ENCODE measurements at places on chromosomes 4 and X.

DNA sequence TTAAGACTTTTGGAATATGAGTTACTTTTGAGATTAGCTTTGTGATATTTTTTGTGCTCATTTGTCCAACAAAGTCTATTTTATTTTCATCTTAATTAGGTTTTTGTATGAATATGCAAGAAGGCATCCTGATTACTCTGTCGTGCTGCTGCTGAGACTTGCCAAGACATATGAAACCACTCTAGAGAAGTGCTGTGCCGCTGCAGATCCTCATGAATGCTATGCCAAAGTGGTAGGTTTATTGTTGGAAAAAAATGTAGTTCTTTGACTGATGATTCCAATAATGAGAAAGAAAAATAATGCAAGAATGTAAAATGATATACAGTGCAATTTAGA is 10.8 kb downstream of the ALB start:
- no peak for DNase-seq

GRCh38 chr4:112894951-112895350 is 154.5 kb upstream of the ANK2 start:
- DNase-seq = no peak

DNA sequence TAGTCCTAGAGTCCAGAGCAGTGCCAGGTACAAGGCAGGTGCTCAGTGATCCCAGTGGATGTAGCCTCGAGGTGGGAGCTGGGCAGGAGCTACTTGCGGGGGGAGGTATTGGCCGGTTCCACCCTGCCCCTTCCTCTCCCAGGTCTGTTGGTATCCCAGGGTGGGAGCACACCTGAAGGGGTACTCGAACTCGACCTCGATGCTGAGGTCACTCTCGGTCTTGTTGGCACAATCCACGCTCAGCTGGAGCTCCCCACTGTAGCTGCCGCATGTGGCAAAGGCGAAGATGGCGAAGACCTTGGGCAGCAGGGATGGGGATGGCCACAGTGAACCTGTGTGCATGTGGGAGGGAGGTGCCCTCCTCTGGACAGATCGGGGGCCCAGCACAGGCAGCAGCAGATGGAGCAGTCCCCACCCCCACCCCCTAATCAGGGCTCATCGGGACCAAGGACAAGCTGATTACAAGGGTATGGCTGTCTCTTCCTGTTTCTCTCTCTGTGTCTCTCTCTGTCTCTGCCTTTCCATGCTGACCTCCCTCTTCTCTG is 2.4 kb downstream of the SYP start:
- DNase-seq = no peak

DNA sequence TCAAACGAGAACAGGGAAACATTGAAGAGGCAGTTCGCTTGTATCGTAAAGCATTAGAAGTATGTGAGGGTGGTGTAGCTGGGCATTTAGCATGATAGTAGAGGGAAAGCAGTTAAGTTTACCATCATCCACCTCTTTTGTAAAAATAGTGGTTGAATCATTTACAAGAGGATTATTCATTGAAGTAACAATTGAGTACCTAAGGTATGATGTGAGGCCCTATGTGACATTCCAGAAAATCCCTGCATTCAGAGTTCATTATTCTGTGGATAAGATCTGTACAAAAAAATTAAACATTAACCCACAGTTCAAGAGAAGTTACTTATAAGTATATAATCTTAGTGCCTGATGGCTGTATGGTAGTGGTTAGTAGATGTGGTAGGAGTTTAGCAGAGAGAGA is 22.2 kb upstream of the GCNA start:
- DNase-seq = no peak

GRCh38 chr4:7515390-7515902 is 80.7 kb upstream of the PSAPL1 start:
- no peak for DNase-seq

- DNase-seq = no peak
Observed at GRCh38 chrX:18799911-18800310, 92.5 kb downstream of the PPEF1 start.
